ENCODE measurements at places on chromosomes 5 and 9.

- no peak for DNase-seq
Observed at GRCh38 chr9:25212361-25212760, 465.9 kb downstream of the TUSC1 start.

DNA sequence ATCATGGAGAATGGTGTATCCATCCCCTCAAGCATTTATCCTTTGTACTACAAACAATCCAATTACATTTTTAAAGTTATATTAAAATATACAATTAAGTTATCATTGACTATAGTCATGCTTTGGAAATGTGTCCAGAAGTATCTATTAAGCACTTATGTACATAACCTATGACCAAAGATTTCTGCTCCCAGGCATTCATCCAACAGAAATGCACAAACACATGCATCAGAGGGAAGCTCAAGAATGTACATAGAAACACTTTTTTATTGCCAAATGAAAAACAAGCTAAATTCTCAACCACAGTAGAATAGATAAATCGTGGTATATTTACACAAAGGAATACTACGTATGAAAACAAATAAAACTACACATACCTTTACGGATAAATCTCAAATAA lies 700.5 kb upstream of the ZNF608 start:
- DNase-seq = no peak

GRCh38 chr9:83451308-83451707 lies 86.9 kb downstream of the FRMD3 start:
- no peak for DNase-seq

- no peak for DNase-seq
Observed at GRCh38 chr5:74232276-74232675, 408.3 kb downstream of the ENC1 start.

GRCh38 chr5:14880688-14881087 lies 9.1 kb upstream of the ANKH start:
- DNase-seq = no peak

GRCh38 chr5:17178373-17178675 lies 39.1 kb upstream of the BASP1 start:
- DNase-seq = no peak
